ENCODE measurements at places on chromosomes 16 and 17.

GRCh38 chr17:59151006-59151405 is 4.0 kb downstream of the SKA2 start:
- DNase-seq: no peak

GRCh38 chr17:55660178-55660886 is 62.3 kb downstream of the TMEM100 start:
- no peak for DNase-seq

DNA sequence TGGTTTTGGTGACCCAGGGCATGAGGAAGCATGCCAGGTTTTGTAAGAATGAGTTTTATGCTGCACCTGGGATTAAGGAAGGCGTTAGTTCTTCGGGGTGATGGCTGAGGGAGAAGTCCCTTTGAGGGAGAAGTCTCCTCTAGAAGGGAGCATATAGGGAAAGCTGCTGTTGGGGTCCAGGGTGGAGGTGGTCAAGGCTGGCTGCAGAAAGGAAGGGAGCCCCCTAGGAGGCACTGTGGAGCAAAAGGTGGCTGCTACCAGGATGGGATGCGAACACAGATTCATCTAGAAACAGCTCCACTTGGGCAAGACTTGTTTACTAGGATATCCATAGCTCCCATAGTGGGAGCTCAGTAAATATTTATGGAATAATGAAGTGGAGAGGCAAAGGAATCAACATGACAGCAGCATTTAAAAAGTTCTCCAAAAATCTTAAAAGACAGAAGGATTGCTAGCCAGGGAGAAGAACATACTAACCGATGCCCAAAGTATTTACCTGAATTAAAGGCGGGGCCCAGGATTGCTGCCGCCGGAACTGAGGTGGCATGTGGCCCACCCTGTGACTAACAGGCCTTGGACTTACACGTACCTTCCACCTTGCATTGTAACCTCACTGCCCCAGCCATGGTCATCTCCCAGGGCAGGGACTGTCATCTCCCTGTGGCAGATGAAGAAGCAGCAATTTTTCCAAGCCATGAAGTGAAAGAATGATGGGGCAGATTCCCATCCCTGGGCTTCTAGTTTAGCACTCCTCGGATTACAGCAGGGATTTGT is 7.1 kb upstream of the LPCAT2 start:
- no peak for DNase-seq

- DNase-seq: no peak
These were observed 24.9 kb downstream of the MLYCD start for GRCh38 chr16:83923581-83924365.

- DNase-seq: no peak
These were observed 8.5 kb downstream of the ARMC7 start for GRCh38 chr17:75118307-75118706.

DNA sequence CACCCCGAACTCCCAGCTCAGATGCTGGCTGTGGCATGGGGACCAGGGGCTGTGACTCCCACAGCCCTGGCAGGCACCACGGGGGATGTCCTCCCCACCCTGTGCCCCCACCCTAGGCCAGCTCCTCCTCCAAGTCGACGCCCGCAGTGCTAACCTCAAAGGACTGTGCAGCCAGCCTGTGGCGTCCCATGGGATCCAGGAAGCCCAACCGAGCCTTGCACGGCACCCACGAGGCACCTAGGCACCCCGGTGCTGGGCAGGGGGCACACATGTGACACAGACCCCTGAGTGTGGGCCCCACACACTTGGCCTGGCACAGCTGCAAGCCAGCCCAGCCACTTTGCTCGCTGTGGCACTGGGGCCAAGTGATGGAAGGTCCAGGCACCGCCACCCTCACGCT is 3.9 kb downstream of the GCGR start:
- DNase-seq: no peak

- no peak for DNase-seq
These were observed 196.8 kb downstream of the CNTNAP4 start for GRCh38 chr16:76474048-76474447.

DNA sequence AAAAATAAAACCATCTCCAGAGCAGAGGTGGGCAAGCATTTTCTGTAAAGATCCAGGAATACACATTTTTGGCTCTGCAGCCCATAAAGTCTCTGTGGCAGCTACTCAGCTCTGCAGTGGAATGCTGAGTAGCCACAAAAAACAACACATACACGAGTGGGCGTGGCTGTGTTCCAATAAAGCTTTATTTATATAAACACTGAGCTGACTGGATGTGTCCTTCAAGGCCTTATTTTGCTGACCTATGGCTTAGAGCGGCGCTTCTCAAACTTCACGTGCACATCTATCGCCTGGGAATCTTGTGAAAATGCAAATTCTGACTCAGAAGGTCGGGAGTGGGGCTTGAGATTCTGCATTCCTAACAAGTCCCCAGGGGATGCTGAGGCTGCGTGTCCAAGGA is 39.7 kb downstream of the XYLT1 start:
- no peak for DNase-seq

DNA sequence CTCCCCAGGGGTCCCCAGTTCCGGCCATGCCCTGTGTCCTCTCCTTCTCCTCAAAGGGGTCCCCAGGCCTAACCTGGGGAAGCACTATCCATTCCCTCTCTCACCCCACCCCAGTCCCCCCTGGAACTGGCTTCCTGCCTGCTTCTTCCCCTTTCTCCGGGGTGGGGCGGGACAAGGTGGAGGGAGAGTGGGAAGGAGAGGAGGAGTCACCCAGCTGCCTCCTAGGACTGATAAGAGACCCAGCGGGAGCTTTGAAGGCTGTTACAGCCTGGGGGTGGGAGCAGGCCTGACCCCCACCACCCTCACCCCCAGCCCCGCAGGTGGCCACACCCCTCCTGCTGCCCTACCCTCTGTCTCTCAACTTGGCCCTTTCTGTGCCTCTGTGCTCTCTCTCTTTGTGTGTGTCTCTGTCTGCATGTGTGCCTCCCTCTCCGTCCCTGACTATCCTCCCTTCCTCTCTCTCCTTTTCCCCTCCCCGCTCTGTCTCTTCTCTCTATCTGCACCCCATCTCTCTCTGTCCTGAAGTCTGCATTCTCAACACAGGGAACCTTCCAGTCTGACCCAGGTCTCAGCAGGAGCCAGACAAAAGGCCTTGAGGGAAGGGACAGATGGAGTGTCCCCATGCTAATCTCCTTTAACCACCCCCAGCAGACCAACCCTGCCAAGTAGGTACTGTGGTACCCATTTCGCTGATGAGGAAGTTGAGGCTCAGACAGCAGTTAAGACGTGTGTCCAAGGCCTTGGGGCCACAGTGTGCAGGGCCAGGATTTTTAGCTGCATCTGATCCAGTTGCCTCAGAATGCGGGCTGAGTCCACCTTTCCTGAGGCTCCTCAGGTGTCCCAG is 66.1 kb downstream of the RAB11FIP4 start:
- no peak for DNase-seq

DNA sequence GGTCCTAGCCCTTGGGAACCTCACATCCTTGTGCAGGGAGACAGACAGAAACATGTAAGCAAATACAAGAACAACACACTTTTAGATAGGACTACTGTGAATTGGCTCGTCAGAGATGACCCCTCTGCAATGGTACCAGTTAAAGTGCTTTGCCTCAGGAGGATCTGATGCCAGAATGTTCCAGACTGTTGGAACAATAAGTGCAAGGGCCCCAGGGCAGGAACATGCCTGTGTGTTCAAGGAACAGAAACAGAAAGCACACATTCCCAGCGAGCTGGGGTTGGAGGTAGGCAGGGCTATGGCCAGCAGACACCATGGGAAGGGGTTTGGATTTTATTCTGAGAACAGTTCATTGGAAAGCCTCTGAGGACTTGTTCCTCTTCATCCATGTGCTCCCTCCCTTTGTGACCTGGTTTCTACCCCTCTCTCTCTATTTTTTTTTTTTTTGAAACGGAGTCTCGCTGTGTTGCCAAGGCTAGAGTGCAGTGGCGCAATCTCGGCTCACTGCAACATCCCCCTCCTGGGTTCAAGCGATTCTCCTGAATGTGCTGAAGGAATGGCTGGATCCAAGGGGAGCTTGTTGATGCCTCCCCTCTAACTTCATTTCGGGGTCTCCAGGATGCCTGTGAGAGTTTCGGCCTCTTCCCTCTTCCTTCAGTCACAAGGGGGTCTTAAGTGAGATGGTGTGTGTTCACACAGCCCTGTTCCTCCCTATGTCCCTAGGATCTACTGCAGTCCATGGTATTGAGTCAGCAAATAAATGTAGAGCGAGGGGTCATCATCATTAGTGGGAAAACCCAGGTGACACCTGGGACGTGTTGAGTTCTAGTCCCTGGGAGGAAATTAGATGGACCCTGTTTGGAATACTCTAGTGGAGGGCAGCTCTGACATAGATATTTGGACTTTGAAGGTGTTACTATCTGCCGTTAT is 6.4 kb downstream of the STAT5A start:
- DNase-seq: no peak

GRCh38 chr17:11583306-11583992 is 14.8 kb upstream of the DNAH9 start:
- no peak for DNase-seq

- DNase-seq: no peak
These were observed 69.4 kb downstream of the ZDHHC7 start for GRCh38 chr16:84941921-84942320.

DNA sequence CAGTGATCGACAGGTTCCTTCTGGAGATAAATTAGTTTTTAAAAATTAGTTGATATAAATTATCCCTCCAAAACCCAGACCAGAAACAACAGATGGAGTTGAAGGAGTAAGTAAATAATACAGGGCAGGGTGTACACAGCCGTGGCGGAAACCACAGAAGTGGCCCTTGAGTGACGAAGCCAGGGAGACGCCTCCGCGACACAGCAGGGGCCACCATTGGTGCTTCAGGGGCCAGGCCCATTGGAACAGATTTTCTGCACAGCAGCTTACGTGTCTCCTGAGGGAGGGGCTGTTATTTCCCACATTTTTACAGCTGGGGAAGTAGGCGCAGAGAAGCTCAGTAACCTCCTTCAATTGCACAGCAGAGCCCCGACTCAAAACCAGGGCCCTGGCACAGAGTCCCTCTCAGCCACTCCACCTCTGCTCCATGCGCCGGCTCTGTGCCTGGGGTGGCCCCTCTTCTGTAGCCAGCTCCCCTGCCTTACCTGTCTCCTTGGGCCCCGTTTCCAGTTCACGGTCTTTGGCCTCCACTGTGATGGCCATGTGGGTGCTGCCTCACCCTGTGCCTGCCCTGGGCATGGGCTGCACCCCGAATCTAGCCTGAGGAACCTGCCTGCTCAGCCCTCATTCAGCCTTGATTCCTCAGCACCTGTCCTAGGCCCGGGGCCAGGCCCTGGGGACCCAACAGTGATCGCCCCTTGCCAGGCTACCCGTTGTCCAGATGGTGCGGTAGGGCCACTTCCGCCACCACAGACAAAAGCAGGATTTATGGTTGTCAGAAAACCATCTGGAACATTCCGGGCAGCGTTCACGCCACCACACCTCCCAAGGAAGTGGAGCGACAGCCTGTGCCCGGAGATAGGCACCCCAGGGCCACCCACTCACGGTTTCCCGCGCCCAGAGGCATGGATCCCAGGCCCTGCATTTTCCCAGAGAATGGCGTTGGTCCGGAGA is 128.5 kb upstream of the GSE1 start:
- DNase-seq: no peak

- DNase-seq: no peak
These were observed 5.6 kb downstream of the STAT5B start for GRCh38 chr17:42270596-42270995.

GRCh38 chr16:52066962-52067361 is 480.0 kb downstream of the TOX3 start:
- DNase-seq: no peak

GRCh38 chr17:8889458-8890210 is 22.2 kb upstream of the PIK3R6 start:
- no peak for DNase-seq

DNA sequence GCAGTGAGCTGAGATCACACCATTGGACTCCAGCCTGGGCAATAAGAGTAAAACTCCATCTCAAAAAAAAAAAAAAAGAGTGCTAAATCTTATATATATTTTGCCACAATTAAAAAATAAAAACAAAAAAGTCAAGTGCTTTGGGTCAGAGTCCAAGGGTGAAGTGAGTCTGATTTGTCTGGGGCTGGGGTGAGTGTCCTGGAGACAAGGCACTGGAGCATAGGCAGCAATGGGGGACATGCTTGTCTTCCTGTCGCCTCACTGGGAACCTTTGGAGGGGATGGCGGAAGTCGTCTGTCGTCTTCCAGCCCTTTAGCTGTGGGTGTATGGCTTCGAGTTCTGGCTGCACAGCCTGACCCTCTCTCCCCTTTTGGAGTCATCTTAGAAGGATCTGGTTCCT is 167.1 kb downstream of the NTN1 start:
- no peak for DNase-seq

- no peak for DNase-seq
These were observed 20.6 kb downstream of the SUPT6H start for GRCh38 chr17:28682655-28683054.

GRCh38 chr17:64028874-64029464 is 8.5 kb upstream of the ICAM2 start:
- DNase-seq: peak; percentile 72

GRCh38 chr17:18967916-18968315 is 16.0 kb downstream of the SLC5A10 start:
- no peak for DNase-seq

- no peak for DNase-seq
These were observed 40.1 kb upstream of the ZFP90 start for GRCh38 chr16:68499006-68499405.

- no peak for DNase-seq
These were observed 64.1 kb upstream of the SREBF1 start for GRCh38 chr17:17900615-17901520.

- DNase-seq: no peak
These were observed 67.9 kb downstream of the BCAS3 start for GRCh38 chr17:60745544-60745943.

DNA sequence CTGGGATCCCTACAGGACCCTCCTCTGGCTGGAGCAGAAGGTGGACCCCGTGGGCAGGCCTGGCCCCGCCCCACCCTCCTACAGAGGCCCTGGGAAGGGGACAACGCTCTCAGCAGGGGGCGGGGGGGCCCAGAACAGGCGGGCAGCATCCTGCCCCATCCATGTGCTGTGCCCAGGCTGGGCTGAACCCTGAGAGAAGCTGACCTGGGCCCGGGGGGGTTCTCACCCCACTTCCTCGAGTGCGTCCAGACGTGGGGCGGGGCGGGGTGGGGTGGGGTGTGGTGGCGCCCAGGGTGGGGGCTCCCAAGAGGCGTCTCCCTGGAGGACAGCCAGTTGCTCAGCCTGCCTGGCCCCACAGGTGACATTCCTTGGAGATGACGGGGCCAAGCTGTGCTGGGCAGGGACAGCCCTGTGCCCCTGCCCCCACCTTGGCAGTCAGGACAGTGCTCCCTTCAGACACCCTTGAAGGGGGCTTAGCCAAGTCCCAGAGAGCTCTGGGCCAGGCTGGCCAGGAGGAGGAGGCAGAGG is 390 bp upstream of the UNC13D start:
- DNase-seq: no peak

- DNase-seq: peak; percentile 10
These were observed 527 bp downstream of the CIAPIN1 start for GRCh38 chr16:57446531-57447185.

Data from stimulated activated CD4-positive, alpha-beta T cell treated with anti-CD3 and anti-CD28 coated beads, Interleukin-2, amount 100 ng/mL, for 48 hours (primary cell).